CD8-positive, alpha-beta memory T cell (primary cell): ENCODE measurements at places on chromosomes 1 and 21.

DNA sequence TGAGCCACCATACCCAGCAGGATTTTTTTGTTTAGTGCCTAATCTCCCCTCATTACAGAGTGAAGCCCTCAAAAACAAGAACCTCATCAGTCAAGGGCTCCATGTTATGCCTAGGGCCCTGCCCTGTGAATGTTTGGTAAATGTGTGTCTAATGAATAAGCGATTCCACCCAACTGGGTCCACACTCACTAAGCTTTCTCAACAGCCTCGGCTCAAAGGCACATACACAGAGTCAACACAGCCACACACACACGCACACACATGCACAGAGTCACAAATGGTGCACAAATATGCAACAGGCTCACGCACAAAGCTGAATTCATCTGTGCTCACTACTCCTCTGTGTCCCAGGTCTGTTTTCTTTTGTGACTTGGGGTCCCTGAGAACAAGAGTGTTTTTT, 11.7 kb upstream of the SYNC start:
- DNase-seq, result no peak

- DNase-seq, result no peak
Measured at GRCh38 chr1:64033667-64034220, 169.7 kb upstream of the UBE2U start.

- no peak for DNase-seq
Measured at GRCh38 chr21:14751602-14752344, 205.7 kb upstream of the SAMSN1 start.

DNA sequence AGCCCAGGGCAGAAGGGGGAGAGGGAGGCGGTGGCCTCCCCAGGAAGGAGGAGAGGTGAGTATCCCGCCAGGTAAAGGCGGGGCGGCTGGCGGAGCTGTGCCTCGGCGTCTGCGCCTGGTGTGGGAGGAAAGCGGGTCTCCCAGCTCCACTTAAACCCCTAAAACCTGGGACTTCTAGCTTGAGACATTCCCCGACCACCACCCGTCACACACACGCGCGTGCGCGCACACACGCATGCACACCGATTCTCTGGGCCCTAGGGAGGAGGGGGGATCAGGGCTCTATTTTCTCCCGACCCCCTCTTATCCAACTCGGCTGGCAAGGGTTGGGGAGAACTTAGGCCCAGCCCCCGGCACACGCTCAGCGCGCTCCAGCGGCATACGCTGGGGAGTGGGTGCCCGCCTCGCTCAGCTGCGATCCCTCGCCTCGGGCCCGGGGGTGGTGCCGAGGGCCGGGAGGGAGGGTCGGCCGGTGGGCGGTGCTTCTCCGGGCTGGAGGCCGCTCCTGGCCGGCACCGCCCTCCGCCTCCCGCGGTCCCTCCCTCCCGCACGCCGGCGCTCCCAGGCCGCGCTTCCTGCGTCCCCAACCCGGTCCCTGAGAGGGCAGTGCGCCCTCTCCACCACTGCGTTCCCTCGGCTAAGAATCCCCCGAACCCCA, at the start of gene TMEM51:
TSS of gene TMEM51 (plus strand) at position 564 of the 658 bp plus-strand sequence. CDS start 61,341 bp downstream, outside the sequence.
- no peak for DNase-seq

DNA sequence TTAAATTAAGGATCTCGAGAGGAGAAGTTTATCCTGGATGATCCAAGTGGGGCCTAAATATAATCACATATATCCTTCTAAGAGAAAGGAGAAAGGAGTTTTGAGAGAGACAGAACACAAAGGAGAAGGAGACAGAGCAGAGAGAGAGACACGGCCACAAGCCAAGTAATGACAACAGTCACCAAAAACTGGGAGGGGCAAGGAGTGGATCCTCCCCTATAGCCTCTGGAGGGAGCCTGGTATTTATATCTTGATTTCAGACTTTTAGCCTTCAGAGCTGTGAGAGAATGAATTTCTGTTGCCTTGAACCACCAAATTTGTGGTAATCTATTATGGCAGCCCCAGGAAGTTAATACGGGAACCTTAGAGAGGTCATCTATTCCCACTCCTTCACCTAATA, 49.5 kb upstream of the CD1D start:
- no peak for DNase-seq

DNA sequence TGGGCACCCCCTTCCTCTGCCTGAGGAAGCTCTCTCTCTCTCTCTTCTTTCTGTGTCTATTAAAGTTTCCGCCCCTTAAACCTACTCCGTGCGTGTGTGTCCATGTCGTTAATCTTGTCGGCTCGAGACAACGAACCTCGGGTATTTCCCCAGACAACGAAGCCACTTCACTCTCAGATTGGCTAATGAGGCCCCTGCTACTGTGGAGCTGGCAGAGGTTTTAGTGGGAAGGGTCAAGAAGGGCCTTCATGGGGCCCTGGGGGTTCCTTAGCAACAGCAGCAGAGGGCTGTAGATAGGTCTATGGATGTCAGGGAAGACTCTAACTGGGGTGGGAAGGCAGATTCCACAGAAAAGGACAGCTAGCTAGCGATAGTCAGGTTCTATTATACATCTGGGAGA, 239.8 kb upstream of the RAB4A start:
- no peak for DNase-seq

GRCh38 chr21:26127918-26128317, 42.7 kb downstream of the APP start:
- DNase-seq, result no peak

GRCh38 chr1:204451352-204452124, 39.9 kb upstream of the PPP1R15B start:
- DNase-seq, result no peak

DNA sequence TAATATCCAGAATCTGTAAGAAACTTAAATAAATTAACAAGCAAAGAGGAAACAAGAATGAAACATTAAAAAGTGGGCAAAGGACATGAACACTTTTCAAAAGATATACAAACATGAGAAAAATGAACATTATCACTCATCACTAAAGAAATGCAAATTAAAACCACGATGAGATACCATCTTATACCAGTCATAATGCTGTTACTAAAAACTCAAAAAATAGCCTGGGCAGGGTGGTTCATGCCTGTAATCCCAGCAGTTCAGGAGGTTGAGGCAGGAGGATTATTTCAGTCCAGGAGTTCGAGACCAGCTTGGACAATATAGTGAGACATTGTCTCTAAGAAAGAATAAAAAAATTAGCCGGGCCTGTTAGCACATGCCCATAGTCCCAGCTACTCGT, 6.1 kb downstream of the ZNF124 start:
- no peak for DNase-seq
